Caco-2 (cell line): ENCODE measurements at places on chromosomes 1 and 21. TPM values are rescaled to one million over a fixed set of nuclear protein-coding genes. Genes with fewer than 3 reads are reported as not detected.

The C8B gene
- total RNA-seq, result not detected in 2 replicates

- no peak for DNase-seq
Measured at GRCh38 chr1:111814642-111815041, 58.9 kb downstream of the DDX20 start.

GRCh38 chr1:20485527-20486456 lies at the start of gene CAMK2N1:
Gene CAMK2N1, minus strand, starts transcription at chr1:20486210. Its CDS starts 831 bp downstream, at chr1:20485379.
- peak; percentile 75 for DNase-seq

DNA sequence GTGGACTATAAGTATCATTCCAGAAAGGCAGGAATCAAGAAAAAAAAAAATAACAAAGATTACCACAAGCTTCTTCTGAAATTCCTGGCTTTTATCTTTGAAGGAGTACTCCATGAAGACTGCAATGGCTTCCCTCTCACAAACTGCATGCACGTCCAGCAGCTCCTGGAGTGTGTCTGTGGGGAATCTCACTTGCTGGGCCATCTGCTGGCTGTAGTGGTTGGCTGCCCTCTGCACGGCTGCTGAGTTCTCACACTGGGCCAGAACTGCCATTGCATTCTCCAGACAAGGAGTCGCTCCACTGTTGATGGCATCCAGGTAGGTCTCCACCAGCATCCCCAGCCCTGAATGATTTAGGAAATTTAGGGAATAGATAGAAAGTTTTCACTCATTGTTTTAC lies 23.3 kb upstream of the GBP2 start:
- DNase-seq, result peak; percentile 53

DNA sequence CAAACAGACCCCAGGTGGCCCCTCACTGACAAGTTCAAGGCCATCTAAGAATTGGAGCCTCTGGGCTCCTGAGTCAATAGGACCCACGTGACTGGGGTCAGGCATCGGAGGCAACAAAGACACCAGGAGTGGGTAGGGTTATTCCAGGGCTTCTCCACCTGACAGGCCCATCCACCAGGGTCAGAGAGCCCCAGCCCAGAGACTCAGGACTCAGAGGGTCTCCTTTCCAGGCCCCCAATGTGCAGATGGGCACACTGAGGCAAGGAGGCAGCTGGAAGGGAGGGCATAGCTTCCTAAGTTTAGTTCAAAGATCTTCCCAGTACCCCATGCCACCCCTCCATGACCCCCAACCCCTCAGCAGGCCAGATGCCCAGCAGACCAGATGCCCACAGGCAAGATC lies 388.6 kb downstream of the MATN1 start:
- DNase-seq, result no peak

The ACTL8 gene
- 79.3 and 88.9 TPM in 2 replicates for total RNA-seq
